Fibroblast of villous mesenchyme (primary cell): ENCODE measurements at places on chromosomes 16 and 17. TPM values are rescaled to one million over a fixed set of nuclear protein-coding genes. Genes with fewer than 3 reads are reported as not detected.

- peak; percentile 88 for DNase-seq
These were observed at the start of gene CAPN15 for GRCh38 chr16:527015-527903. CAPN15 (plus strand) TSS chr16:527712; CDS start chr16:546839, 19,127 bp downstream.

DNA sequence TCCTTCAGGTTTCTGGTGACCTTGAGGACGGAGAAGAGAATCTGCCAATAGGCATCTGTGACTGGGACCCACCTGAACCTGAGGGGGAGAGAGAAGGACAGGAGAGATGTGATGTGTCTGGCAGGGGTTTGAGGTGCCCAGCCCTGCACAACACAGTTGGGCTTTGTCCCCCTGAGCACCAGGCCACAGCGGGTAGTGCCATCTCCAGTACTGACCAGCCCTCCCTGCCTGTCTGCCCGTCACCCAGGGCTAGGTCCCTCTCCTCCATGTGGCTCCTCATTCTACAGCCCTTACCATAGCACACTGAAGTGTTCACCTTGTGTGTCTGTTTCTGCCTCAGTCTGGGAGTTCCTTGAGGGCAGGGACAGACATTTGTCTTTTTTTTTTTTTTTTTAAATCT is 30.8 kb downstream of the NLRP1 start:
- no peak for DNase-seq

DNA sequence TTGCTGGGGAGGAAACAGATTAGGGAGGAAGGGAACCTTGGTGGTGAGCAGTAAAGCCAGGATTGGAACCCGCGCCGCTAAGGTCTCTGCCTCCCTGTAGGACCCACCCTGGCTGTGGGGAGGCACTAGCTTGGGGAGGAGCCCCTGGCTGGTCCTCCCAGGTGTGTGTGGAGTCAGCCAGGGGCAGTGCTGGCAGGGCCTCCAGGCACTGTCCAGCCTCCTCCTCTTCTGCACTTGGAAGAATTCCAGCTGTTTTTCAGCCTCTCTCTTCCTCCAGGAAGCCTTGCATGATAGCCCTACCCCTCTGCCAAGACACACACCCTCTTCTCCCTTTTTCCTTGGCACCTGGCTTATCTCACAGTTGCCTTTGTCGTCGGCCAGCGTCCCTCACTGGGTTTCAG is 34.8 kb downstream of the TMEM235 start:
- DNase-seq: no peak

GRCh38 chr17:76529224-76530094 is 8.1 kb downstream of the CYGB start:
- peak; percentile 98 for DNase-seq

- DNase-seq: no peak
These were observed 45.0 kb downstream of the TEX2 start for GRCh38 chr17:64218066-64218465.

GRCh38 chr17:57442914-57443571 is 186.7 kb downstream of the MSI2 start:
- DNase-seq: peak; percentile 56

- DNase-seq: peak; percentile 68
These were observed 4.9 kb downstream of the RPAIN start for GRCh38 chr17:5424909-5425308.

GRCh38 chr16:73265935-73266334 is 218.0 kb upstream of the ZFHX3 start:
- DNase-seq: no peak

DNA sequence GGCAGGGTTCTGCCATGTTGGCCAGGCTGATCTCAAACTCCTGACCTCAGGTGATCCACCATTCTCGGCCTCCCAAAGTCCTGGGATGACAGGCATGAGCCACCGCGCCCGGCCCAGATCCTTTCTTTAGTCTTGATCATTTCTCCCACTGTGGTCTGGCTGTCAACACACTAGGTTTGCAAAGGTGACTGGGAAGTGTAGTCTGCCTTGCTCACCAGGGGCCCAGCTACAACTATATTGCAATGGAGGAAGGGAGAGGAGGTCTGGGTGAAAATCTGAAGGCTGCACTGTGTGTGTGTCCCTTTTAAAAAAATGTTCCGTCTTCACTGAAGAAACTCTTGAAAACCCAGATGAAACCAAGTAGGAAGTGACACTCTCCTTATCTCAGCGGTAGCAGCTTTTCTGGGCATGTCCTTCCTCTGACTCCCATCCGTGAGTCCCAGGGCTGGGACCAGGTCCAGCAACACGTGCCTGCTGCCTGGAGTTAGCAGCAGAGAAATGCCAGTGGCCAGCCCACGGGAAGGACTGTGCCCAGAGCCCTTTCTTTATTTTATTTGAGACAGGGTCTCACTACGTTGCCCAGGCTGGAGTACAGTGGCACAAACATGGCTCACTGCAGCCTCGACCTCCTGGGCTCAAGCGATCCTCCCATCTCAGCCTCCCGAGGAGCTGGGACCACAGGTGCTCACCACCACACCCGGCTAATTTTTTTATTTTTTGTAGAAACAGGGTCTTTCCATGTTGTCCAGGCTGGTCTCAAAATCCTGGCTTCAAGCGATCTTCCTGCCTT is 17.8 kb upstream of the KIF19 start:
- DNase-seq: no peak

DNA sequence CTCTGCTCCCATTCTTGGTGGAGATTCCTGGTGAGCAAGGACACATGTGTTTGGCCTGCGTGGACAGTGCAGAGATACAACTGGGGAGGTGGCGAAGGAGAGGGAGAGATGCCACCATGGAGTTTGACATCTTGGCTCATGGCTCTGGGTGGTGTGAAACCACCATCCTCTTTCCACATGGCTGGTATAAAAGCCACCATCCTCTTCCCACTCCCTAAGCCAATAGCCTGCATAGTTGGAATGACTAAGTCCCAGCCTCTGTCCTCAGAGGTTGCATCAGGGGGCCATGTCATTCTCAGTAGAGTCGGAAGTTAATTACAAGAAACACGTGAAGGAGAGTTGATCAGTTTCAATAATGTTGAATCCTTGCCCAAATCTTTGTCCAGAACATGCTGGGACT is 10.0 kb downstream of the RBFOX1 start:
- DNase-seq: no peak

DNA sequence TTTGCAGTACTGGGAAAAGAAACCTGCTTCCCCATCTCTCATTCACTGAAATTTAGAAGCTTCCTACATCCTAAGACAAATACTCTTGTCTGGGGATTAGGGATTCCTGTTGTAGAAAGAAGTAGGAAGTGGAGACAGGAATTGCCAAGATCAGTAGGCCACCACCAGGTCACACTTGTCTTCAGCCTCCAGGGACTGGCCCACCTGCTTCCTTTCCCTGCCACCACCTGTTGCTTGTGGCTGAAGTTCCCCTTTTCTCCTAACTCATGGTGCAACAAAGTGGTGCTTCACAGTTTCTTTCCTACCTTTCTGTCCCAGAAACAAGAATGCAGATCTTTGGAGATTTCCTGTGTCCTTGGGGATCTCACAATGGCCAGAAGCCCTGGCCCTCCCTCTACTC is 82.4 kb downstream of the WNT3 start:
- DNase-seq: no peak

- DNase-seq: peak; percentile 27
These were observed 46.7 kb upstream of the KDM8 start for GRCh38 chr16:27156579-27156978.

GRCh38 chr16:79500866-79501265 is 99.7 kb downstream of the MAF start:
- DNase-seq: no peak

- DNase-seq: peak; percentile 4
These were observed 251.2 kb downstream of the ENGASE start for GRCh38 chr17:79325709-79326430.

DNA sequence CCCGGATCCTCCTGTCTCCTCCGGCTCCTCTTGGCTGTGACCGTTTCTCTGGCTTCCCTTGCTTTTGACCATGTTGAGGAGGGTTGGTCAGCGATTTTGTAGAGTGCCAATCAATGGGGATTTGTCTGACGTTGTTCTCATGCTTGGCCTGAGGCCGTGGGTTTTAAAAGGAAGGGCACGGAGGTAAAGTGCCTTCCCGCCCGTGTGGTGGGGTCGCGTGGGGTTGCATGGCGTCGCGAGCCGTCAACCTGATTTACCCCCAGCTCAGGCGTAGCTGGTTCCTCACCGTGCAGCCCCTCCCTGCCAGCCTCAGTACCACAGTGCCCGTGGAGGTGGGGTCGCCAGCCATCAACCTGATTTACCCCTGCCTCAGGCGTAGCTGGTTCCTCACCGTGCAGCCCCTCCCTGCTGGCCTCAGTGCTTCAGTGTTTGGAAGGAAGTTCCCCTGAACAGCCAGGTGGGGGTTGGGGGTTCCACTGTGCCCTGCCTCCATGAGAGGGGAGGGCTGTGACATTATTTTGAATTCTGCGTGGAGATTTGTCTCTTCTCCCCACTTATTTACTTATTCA is 5.0 kb downstream of the TPSAB1 start:
- no peak for DNase-seq

- no peak for DNase-seq
These were observed 14.0 kb downstream of the ADGRG1 start for GRCh38 chr16:57642160-57643135.

- DNase-seq: peak; percentile 83
These were observed at the start of gene TBC1D24 for GRCh38 chr16:2474877-2475412. TBC1D24 (plus strand) TSS chr16:2475127; CDS start chr16:2496149, 21,022 bp downstream.

- DNase-seq: no peak
These were observed 37.1 kb downstream of the MRC2 start for GRCh38 chr17:62664336-62665120.

DNA sequence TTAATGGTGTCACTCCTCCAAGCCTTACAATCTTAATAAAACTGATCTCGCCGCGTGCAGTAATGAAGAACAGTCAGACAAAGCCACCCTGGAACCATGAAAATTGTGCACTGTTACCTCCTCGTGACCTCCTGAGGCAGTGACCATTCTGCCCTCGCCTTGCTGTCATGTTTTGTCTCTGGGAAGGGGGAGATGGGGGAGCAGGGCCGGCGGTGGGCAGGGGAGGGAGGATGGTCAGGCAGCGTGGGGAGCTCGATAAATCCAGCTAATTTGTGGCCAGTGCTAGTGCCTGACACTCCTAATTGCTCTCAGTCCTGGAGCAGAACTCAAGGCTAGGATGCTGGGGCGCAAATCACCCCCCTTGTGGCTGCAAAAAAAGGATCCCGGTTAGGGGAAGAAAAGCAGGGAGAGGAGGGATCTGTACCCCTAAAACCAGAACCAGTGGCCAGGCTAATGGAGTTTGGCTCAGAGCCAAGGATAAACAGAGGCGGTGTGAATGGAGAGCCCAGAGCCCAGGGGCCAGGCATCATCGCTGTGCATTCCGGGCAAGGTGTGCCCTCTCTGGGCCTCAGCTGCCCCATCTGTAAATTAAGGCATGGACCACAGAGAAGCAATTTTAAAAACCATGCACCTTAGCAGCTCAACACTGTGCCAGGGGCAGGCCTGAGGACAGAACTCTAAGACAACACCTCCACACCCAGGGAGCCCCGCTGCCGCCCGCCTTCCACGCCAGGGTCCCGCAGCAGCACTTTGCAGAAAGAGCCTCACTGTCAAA is 113.3 kb downstream of the ZNF423 start:
- DNase-seq: no peak

DNA sequence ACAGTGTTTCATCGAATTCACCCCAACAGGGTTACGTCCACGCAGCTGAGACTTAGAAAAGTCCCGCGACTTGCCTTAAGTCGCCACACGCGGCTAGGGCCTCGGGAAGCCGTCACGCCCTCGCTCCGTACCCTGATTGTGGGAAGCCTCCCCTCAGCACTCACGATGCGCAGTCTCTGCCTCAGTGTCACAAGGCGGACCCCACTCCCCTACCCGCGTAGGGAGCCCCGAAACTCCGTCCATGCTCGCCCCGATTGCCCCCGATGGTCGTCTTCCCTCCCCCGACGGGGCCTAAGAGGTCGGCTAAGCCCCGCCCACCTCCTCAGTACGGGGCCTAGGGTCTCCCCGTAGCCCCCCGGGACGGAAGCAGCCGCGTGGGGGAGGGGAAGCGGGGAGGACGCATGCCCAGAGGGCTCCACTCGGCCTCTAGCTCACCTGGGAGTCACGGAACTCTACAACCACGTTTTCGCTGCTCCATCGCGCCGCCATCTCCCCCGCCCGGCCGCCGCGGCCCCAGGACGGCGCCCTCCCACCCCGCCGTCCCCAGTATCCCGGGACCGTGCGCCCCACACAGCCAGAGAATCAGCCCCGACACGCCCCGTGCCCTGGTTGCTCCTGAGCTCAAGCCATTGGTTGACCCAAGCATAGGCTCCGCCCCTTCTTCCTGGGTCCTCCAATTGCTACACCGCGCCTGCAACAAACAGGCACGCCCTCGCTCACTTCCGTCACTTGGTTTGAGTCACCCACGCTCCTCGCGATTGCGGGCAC is at the start of gene WDR59:
TSS of gene WDR59 (minus strand) at position 595 of the 768 bp plus-strand sequence. CDS start at position 489, 106 bp downstream.
- DNase-seq: peak; percentile 99

GRCh38 chr17:44601539-44601938 is 44.3 kb downstream of the FZD2 start:
- no peak for DNase-seq

- DNase-seq: peak; percentile 76
These were observed 8.4 kb downstream of the SLC16A5 start for GRCh38 chr17:75096082-75096625.

DNA sequence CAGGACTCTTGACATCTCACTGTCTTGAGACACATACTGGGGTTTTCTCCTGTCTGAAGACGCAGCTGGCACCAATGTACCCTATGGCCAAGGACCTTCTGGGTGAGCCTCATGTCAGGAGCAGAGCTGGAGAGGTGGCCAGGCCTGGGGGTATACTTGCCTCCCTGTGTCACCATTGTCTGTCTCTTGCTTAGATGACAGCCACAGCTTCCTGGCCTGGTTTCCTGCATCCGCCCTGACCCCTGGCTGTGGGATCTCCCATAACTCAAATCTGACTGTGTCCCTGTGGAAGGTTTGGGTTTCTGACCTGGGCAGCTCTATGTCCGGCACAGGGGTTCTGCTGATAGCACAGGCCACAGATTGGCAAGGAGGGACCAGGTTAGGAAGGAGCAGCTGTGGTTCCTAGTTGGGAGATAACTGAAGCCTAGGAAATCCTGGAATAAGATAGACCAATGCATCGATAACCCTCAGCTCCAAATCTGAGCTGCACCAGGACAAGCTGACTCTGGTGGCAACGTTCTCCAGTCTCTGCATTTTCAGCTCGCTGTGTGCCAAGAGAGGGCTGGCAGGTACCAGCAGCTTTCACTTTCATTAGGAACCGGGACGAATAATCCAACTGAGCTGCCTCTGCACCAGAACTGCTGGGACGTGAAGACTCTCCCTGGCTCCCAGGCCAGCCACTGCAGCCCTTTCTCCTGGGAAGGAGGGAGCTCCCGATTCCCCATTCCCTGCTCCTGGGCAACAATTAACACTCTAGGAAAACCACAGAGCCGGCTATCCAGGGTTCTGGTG is 5.0 kb downstream of the DEXI start:
- no peak for DNase-seq

- peak; percentile 42 for DNase-seq
These were observed 159.6 kb downstream of the PRKCA start for GRCh38 chr17:66462010-66462409.

- no peak for DNase-seq
These were observed 12.4 kb upstream of the ODF4 start for GRCh38 chr17:8327303-8327649.

GRCh38 chr17:66177048-66177447 is 14.9 kb downstream of the CEP112 start:
- no peak for DNase-seq

Gene TBKBP1
- 10.0 and 11.2 TPM in 2 replicates for total RNA-seq

Gene ATMIN
- 36.4 and 54.0 TPM in 2 replicates for total RNA-seq

Gene KRTAP9-2
- total RNA-seq: not detected in 2 replicates

Gene HS3ST3A1
- 13.8 and 15.5 TPM in 2 replicates for total RNA-seq

Gene CAPNS2
- 1.3 and 2.6 TPM in 2 replicates for total RNA-seq

Gene CCDC78
- total RNA-seq: 1.3 and 3.2 TPM in 2 replicates

Gene GRAP
- under 0.01 TPM in 1 of 2 replicates, not detected in the other for total RNA-seq

Gene KCTD13
- total RNA-seq: 8.2 and 10.0 TPM in 2 replicates

Gene PIRT
- total RNA-seq: not detected in 2 replicates

Gene FOXN1
- not detected in 2 replicates for total RNA-seq

Gene TBX21
- total RNA-seq: not detected in 2 replicates
